ENCODE measurements at places on chromosomes 4 and X. TPM values are rescaled to one million over a fixed set of nuclear protein-coding genes. Genes with fewer than 3 reads are reported as not detected.

DNA sequence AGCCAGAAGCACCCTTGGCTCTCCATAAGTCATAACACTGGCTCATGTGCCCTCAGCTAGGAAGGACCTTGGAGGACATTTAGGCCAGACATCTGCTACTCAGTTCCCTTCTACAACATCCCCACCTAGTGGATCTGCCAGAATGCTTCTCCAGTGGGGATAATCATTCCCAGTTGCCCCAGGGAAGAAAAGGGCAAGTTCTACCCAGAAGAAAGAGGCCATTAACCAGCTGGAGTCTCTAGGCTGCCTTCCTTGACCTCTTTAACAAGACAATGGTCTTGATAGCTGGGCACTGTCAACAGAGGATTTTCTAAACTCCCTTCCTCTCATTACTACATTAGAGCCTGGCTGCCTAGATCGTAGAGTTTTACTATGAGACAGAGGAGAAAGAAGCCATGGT is 42.0 kb downstream of the LGI2 start:
- DNase-seq, result no peak

DNA sequence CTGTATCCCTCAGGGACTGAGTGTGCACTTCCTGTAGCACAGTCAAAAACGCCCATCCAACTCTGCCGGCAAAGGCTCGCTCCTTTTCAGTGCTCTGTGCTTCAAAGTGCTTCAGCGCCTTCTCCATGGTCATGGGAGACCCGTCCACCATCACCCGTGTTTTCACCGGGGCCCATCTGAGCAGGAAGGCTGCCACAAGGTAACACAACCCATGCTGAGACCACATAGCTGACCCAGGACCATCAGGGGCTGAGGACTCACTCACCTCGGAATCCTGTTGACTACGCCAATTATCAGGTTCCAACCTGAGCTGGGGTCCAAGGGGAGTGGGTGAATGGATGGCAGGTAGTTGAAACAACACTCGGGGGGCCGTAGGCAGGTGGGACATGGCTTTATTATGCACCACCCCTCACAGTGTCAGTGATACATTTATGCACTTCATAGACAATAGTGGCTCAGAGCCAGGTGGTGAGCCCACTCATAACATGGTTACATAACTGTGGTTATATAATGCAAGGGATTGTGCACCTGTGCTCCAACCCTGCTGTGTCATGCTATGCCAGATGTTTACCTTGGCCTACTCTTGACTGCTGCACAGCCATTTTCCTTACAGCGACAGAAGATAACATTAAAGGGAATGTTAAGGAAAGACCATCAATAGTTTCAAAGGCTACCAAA is 227.8 kb downstream of the ADGRL3 start:
- no peak for DNase-seq

DNA sequence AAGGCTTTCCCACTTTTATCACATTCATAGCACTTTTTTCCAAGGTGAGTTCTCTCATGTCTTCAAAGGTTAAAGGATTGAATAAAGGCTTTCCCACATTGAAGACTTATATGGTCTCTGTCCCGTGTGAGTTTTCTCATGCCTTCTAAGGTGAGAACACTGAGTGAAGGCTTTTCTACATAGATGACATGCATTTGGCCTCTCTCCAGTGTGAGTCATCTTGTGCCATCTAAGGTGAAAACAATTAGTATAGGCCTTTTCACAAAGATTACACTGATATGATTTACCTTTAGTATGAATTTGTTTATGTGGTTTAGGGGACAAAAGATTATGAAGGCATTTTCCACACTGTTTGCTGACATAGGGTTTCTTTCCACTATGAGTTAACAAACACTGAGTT is 21.2 kb downstream of the USP17L30 start:
- no peak for DNase-seq

The ART3 gene
- not detected for total RNA-seq

DNA sequence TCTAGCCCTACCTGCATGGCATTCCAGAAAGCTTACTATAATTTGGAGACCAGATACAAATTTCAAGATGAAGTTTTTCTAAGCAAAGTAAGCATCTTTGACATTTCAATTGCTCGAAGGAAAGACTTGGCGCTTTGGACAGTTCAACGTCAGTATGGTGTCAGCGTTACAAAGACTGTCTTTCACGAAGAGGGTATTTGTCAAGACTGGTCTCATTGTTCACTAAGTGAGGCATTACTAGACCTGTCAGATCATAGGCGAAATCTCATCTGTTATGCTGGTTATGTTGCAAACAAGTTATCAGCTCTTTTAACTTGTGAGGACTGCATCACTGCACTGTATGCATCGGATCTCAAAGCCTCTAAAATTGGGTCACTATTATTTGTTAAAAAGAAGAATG is 17.6 kb downstream of the THAP9 start:
- DNase-seq, result no peak

GRCh38 chrX:151099001-151099400 is 77.4 kb upstream of the GPR50 start:
- DNase-seq, result no peak

GRCh38 chr4:165539801-165540200 is 161.0 kb downstream of the CPE start:
- no peak for DNase-seq

DNA sequence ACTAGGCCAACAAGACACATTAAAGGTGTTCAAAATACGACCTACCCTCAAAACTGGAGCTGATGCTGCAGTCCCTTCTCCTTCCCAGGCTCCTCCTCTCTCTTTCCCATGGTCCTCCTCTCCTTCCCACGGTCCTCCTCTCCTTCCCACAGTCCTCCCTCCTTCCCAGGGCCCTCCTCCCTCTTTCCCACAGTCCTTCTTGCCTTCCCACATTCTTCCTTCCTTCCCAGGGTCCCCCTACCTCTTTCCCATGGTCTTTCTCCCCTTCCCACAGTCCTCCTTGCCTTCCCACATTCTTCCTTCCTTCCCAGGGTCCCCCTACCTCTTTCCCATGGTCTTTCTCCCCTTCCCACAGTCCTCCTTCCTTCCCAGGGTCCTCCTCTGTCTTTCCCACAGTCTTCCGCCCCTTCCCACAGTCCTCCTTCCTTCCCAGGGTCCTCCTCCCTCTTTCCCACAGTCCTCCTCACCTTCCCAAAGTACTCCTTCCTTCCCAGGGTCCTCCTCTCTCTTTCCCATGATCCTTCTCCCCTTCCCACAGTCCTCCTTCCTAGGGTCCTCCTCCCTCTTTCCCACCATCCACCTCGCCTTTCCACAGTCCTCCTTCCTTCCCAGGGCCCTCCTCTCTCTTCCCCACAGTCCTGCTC is 54.2 kb downstream of the SH3KBP1 start:
- DNase-seq, result no peak

Measured in lower lobe of right lung (tissue), 2 donors.